ENCODE measurements at places on chromosomes 3 and 15.
A peak's percentile ranks its signal among the peaks of the same experiment; 100 is the strongest.

DNA sequence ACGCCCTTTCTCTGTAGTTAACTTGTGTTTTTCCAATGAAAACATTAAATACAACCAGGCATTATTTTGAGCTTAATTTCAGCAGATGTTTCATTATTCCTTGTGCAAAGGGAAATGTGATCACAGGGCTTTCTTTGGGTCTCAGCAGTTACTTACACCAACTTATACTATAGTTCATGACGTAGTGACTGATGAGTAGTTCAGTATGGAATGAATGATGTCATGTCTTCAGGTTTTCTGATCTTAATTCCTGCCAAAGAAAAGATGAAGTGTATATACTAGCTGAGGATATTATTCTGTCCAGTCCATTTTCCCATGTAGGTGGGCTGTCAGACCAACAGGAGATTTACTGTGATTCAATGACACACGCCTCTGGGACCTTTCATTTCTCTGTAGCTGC lies 61.3 kb downstream of the MYRIP start:
- DNase-seq: no peak

DNA sequence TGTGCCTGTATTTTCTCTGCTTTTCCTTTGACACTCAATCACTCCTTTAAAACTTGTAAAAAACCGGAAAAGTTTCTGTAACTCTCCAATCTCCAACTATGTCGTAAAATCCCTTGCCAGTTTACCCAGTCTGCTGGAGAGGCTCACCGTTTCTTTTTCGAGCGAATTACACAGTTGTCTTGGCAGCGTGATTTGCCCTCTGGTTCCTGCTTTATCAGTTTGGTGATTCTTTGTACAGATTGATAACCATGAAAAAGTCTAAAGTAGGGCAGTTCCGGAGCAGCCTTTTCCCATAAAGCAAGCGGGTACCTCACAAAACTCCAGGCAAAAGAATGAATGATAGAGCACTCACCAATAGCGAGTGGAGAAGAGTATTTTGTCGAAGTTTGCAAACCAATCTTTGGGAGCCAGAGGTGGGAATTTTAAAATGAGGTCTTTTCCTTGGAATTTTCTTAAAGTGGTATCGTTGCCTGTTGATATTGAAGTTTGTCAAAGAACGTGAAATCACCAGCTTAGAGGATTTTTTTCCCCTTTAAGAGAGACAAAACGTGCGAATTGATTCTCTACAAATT lies at the start of gene TTC23:
Gene TTC23, minus strand, starts transcription at position 312 of the 572 bp plus-strand sequence. CDS start 20,869 bp downstream, outside the sequence.
- DNase-seq: peak; percentile 73

DNA sequence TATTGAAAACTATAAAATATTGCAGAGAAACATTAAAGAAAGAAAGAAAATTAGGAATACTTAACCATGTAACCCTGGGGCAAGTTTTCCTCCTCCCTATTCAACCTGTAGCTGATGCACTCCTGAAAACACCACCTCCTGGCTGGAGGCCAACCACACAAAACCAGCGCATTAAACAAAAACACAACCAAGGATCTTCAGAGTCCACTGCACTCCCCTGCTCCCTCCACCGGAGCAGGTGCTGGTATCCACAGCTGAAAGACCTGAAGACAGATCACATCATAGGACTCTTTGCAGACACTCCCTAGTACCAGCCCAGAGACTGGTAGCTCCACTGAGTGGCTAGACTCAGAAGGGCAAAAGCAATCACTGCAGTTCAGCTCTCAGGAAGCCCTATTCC lies 13.6 kb upstream of the ADAMTS17 start:
- DNase-seq: no peak

GRCh38 chr3:47464588-47464987 lies 11.2 kb downstream of the SCAP start:
- no peak for DNase-seq

- no peak for DNase-seq
Observed at GRCh38 chr3:75983111-75983510, 197.8 kb upstream of the ZNF717 start.

GRCh38 chr3:64151342-64151871 lies 73.9 kb downstream of the PRICKLE2 start:
- DNase-seq: no peak

DNA sequence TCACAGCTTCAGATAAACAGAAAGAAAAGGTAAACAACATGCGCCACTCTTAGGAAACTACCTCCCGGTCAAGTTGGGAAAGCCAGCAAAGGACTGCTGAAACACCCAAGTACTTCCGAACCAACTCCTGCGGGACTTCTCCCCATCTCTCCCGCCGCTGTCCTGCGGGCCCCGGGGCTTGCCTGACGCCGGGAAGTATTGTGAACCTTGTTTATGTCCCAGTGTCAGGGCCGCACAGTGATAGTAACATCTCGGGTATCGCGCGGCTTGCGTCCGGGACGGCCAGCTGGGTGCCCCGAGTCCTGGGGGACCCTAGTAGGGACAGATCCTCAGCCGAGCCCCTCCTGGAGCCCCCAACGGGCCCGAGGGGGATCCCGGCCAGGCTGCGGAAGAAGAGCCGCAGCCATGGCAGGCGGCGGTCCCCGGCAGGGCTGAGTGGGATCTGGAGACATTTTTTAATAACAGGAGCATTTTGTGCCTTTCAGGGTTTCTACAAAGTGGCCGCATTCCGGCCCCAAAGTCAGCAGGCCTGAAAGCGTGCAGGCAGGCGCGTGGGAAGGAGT lies 756 bp downstream of the CLPX start:
- DNase-seq: peak; percentile 71

DNA sequence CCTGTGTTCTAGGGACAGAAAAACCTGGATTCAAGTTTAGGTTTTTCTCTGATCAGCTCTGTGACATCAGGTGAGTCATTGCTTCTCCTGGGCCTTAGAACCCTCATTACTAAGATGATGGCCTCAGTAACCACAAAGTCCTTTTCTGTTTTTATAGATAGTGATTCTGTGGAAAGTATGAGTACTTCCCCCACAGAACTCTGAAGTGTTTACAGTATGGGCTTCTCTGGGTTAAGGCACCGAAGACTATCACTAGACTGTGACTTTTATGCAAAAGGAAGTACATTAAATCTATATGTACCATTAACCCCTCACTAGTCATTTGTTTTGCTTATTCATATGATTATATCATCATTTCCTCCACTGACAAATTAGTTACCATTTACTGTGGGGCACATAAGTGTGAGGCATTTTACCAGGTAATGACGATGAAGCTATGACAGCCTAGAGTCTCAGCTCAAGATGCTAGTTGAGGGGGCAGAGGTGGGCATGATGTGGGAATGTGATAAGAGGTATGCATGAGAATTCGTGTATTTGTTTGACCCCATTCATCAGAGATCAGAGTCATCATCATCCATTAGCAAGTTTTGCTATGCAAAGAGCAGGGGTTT lies 15.0 kb upstream of the RORA start:
- no peak for DNase-seq

DNA sequence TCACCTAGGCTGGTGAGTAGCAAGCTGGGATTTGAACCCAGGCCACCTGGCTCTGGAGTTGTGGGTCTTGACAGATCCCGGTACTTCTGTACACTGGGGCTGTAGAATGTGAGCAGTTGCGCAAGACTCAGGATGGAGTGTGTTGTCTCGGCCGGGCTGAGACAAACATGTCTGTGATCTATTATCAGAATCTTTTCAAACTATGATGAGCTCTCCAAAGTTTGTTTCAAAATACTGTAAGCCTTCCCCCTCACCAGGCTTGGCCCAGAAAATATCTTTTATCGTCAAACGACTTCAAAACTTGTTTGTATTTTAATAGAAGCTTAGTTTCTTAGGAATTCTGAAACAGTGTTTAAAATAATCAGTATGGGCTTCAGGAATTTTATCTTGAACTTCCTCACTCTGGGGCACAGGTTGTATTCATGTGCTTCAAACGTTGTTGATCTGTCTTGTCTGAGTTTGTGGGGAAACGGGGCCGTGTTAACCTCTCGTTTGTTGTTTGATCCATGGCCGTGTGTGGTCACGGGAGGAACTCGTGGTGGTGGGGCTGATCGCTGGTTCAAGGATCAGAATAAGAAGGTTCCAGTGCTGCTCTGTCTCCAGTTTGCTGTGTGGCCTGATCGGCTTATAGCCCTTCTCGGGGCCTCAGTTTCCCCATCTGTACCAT lies 40.3 kb upstream of the TFRC start:
- peak; percentile 44 for DNase-seq

GRCh38 chr3:177471733-177472480 lies 274.6 kb upstream of the TBL1XR1 start:
- DNase-seq: no peak

DNA sequence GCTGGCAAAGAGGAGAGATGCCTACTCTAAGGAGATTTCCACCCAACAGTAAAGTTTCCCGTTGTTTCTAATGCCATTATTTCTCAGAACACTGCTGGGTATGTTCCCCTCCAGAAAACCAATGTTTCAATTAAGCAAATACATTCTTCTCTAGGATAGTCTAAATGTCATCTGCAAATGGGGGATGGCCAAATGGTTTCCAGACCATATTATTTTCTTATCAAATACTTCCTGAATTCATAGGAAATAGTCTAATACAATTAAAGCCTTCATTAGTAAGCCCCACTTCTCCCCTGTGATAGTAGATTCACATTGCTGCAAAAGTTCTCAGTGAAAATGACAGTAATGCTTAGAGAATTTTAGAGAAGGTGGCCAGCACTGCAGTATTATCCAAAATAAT lies 716.6 kb downstream of the GRM7 start:
- no peak for DNase-seq

DNA sequence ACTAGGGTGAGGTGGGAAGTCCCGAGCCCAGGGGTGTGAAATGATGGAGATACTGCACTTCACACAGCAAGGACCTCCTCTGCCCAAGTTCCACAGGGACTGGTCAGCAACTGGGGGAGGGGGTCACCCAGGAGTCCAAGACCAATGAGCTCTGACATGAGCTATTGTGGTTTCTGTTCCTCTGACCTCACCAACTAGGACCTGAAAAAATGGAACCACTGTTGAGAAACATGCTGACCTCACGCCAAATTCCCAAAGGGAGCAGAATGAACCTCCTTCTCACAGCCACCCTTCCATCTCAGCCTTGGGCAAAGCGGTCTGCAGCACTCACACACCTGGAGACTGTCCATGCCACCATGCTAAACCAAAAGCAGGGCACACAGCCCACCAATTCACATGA lies 69.3 kb downstream of the LRIG1 start:
- DNase-seq: no peak

DNA sequence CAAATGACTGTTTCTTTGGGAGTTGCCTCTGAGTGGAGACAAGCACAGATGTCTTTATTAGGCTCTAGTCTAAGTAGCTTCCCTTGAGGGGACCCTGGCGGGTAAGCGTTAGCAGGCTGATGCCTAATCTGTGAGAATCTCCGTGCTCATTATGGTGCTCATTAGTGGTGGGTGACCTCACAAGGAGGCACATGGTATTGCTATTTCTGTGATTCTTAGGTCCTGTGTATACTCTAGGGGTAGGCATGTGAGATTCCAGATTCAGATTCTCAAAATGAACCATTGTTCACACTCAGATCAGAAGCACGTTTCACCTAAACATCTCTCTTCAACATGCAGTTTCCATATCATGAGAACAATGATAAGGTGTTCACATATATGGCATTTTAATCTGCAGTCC lies 809.7 kb downstream of the NR2F2 start:
- no peak for DNase-seq

GRCh38 chr3:100425316-100425715 lies 24.0 kb downstream of the LNP1 start:
- DNase-seq: no peak

DNA sequence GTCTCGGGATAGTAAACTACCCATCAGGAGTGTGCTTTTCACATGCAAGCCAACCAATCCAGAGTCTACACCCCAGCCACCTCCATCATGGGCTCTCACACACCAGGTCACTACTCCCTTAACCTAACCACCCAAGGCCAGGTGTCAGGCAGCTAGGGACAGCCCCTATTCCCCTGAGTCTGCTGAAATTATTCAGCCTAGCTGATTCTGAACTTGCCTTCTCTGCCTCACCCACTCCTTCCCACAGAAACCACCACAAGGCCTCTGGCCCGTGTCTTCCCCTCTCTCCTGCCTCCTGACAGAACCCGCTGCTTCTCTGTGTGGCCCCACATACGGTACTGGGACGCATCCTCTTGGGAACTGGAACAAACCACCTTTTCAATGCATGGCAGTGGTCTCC lies 82.1 kb downstream of the PCSK6 start:
- DNase-seq: no peak

DNA sequence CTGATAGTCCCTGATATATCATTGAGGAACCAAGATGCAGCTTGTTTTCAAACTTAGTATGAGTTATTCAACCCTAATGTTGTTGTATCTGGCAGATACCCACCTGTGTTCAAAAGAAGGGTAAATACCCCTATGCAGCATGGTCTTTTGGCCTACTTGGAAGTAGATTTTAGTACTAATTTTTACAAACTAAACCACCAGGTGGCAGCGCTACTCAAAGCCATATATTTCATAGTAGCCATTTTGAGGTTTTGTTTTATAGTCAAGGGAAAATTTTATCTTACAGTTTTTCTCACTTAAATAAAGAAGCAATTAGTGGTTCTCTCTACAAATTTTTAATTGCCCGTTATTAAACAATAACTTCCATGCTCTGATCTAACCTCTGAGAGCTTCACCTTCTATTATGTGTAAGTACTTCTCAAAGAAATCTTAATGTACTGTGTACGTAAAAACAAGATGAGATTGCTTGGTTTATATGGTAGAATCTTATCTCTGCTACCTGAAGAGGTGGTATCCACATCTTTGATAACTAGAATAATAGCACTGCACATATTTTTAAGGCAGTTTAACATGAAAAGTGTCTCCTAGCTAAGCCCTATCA lies 31.5 kb upstream of the MLF1 start:
- DNase-seq: peak; percentile 57

- DNase-seq: no peak
Observed at GRCh38 chr15:79938143-79938542, 32.9 kb downstream of the BCL2A1 start.

GRCh38 chr3:50786631-50787030 lies 111.9 kb downstream of the DOCK3 start:
- no peak for DNase-seq

GRCh38 chr3:168024537-168024941 lies 71.2 kb downstream of the GOLIM4 start:
- DNase-seq: no peak

- no peak for DNase-seq
Observed at GRCh38 chr15:54033869-54034458, 55.7 kb downstream of the UNC13C start.

Measured in hepatocyte (in vitro differentiated cells).